ENCODE measurements at places on chromosomes 2 and 18.
A peak's percentile ranks its signal among the peaks of the same experiment; 100 is the strongest.

GRCh38 chr2:156434461-156435291, 1.5 kb upstream of the GPD2 start:
- DNase-seq: peak; percentile 78

DNA sequence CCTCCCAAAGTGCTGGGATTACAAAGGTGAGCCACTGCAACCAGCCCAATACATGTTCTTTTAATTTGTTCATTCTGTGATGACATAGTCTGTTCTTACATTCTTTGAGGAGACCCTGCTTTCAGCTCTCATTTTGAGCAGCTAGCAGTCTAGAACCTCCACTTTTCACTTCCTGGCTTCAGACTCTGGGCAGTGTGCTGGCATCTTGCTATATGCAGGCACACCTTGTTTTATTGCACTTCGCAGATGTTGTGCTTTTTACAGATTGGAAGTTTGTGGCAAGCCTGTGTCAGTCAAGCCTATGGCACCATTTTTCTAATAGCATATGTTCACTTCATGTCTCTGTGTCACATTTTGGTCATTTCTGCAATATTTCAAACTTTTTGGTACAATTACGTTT, 72.4 kb downstream of the PRKCE start:
- no peak for DNase-seq

GRCh38 chr2:55049821-55050099, 491 bp downstream of the RTN4 start:
- no peak for DNase-seq

DNA sequence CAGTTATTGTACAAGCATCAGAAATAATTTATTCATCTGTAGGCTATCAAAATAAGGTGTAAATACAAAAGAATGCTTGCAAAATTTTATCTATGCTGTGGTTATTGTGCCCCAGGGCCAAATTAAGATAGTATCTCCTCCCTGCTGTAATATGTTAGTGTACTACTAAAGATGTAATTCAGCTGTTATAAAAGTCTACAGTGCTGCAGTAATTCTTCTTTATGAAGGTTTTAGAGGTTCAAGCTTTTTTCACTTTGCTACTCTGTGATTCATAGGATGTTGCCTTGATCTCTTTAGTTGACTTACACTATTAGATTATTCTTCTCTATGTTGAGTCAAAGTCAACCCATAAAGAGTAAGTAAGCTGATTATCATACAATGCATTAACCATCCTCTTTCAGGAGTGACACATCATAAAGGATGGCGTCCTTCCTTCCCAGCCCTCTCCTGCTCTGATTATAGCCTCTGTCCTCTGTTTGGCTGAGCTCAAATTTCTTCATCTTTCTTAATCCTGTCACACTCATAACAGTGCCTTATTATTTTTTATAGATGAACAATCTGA, 29.3 kb upstream of the DYNAP start:
- no peak for DNase-seq

DNA sequence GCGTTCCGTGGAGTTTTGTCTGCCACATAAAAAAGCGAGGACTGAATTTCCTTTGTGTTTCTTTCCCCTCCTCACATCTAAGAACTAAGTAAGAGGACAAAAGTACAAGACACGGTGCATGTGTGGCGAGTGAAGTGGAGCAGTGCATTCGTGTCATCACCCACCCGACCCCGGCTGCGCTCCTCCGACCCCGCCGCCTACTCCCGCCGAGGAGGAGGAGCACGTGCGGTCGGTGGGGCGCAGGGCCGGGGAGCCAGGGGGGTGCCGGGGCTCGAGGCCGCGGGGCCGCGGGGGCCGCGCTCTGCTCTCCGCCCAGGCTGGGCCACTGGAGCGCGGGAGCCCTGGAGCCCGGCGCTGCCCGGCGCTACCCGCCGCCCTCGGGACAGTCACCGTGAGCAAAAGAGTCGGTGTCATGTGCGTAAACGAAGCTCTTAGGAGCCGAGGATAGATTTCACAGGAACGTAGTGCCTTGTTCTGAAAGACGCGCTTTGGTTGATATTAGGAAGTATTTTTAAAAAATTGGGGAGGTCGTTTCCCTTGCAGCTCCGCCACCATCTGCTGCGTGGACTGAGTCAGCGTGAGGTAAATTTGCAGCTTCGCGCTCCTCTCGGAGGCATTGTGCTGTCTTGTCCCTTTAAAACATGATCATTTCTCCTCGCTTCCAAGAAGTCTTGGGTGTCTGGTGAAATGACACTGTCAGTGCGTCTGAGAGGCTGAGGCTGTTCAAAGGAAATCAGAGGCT, 11.0 kb downstream of the TBR1 start:
- peak; percentile 50 for DNase-seq
